ENCODE measurements at places on chromosomes 16 and 17.
A peak's percentile ranks its signal among the peaks of the same experiment; 100 is the strongest.

GRCh38 chr17:48735062-48735351 lies 6.5 kb upstream of the HOXB13 start:
- no peak for DNase-seq

GRCh38 chr17:48645639-48646182 lies 19.6 kb upstream of the HOXB9 start:
- DNase-seq, result no peak

GRCh38 chr16:82514262-82514661 lies 112.5 kb upstream of the CDH13 start:
- DNase-seq, result no peak

GRCh38 chr17:75384751-75385150 lies 20.7 kb downstream of the GRB2 start:
- no peak for DNase-seq

DNA sequence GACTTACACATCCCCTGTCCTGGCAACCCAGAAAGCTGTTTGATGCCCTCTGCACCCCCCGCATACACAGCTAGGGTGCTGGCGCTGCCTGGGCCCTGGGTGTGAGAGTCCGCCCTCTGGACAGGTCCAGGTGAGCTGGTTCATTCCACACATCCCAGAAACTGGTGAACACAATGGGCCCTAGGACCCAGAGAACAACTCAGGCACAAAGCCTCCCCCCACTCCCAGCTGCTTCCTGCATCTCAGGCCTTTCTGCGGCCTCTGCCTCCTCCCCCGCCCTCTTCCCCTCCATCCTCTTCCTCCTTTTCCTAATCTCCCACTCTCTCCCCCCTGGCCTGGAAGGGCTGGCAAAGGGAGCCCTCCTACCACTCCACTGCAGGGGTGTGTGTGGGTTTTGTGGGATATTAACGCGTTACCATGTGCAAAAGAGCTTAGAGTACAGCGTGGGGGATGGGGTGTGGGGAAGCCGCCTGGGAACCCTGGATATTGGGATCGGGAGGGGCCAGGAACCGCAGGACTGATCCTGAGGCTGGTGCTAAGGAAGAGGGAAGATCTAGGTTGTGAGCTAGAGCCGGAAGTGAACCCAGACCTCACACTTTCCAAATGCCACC lies 1.6 kb upstream of the PPP1R9B start:
- peak; percentile 85 for DNase-seq

GRCh38 chr17:41734139-41734948 lies at the start of gene HAP1:
HAP1 (minus strand) TSS chr17:41734643; CDS start chr17:41734634, 9 bp downstream.
- no peak for DNase-seq

DNA sequence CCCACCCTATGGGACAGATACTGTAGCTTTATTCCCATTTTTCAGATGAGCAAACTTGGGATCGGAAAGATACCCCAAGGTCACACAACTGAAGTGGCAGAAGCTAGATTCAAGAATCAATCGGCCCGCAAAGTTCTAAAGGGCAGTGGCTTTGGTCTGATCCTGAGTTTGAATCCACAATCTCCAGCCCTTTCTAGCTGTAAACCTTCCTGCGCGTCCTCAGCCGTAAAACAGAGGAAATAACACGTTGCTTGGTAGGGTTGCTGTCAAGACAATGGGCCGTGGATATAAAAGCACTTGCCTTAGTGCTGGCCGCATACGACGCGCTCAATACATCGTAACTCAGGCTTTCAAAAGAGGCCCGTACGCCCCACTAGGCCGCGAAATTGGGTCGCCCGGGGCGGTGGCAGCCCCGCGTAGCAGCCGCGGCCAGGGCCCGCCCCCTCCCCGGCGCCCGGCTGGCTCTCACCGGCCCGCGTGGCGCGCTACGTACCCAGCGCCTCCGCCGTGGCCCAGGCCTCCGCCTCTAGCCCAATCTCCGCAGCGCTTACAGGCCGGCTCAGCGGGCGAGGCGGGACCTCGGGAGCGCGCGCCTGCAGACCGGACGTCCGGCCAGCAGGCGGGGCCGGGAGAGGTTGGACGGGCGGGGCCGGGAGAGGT lies at the start of gene DCAKD:
TSS of gene DCAKD (minus strand) at position 573 of the 660 bp plus-strand sequence. CDS start 16,747 bp downstream, outside the sequence.
- DNase-seq, result peak; percentile 34

DNA sequence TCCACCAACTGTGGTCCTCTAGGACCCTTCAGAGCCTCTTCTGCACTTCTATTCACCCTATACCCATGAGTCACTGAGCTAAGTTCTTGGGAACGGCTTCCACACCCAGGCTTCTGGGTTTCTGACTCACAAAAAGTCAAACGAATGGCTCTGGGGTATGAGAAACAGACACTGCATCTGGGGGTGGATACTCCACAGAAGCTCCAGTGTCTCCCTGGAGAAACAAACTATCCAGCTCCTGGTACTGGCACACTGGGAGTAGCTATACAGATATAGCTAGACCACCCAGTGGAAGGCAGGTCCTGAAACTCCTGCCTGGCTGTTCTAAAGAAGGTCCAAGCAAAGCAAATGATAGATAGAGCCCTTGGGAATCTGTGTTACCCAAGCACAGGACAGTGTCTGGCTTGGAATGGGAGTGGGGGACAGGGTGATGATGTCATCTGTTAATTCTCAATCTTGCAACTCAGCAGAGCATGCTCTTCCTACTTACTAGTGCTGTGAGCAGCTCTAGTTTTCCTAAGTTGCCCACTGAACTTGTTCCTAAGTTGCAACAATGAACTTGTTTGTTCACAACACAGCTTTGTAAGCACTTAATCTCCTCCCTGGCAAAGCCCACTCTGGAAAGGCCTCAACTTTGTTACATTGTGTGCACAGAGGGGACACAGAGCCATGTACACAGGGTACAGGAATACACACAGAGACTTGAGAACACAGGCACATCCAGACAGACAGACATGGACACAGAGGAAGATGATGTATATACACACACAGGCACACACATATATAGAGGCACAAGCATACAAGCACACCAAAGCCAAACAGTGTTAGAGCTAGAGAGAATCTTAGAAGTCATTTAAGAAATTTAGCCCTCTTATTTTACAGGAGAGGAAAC lies 6.7 kb downstream of the MMP28 start:
- no peak for DNase-seq

GRCh38 chr16:49755313-49755620 lies 100.6 kb downstream of the ZNF423 start:
- DNase-seq, result no peak

DNA sequence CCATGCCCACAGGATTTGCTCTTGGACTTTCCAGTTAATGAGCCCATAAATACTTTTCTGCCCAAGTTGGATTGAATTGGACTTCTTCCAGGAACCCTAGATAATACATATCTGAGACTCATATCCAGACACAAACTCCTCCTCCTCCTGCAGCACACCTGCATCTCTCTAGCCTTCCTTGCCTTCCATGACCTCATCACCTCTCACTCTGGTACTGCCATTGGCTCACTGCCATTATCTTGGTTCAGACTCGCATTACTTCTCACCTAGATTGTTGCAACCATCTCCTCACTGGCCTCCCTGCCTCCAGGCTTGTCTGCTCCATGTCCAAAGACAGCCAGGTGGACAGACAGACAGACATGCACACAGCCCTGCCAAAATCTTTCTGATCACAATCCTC lies 4.8 kb upstream of the SYT17 start:
- no peak for DNase-seq

- DNase-seq, result no peak
Observed at GRCh38 chr17:45857977-45858708, 13.5 kb downstream of the SPPL2C start.

GRCh38 chr16:12421688-12422087 lies 382.0 kb downstream of the CPPED1 start:
- no peak for DNase-seq

GRCh38 chr16:20303012-20303411 lies 24.3 kb downstream of the GP2 start:
- DNase-seq, result no peak

Data from HS-27A (cell line).